AG20443 (cell line): ENCODE measurements at places on chromosomes 12 and 14.

GRCh38 chr14:88202286-88202685, 120.8 kb downstream of the KCNK10 start:
- no peak for DNase-seq

DNA sequence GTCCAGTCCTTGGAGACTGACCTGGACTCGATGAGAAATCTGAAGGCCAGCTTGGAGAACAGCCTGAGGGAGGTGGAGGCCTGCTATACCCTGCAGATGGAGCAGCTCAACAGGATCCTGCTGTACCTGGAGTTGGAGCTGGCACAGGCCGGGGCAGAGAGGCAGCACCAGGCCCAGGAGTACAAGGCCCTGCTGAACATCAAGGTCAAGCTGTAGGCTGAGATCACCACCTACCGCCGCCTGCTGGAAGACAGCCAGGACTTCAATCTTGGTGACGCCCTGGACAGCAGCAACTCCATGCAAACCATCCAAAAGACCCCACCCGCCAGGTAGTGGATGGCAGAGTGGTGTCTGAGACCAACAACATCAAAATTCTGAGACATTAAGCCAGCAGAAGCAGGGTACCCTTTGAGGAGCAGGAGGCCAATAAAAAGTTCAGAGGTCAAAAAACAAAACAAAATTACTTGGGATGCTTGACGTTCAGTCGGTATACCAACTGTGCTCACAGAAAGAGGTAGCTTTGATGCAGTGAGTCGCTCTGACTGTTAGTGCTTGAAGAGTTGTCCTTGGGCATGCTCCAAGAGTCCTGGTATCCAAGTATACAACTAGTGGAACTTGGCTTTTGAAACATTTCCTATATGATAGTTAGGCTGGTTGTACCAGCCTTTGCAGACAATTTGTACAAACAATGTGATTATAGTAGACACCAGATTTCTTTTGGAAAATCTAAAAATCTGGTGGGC, 4.8 kb downstream of the MED6 start:
- DNase-seq: no peak

DNA sequence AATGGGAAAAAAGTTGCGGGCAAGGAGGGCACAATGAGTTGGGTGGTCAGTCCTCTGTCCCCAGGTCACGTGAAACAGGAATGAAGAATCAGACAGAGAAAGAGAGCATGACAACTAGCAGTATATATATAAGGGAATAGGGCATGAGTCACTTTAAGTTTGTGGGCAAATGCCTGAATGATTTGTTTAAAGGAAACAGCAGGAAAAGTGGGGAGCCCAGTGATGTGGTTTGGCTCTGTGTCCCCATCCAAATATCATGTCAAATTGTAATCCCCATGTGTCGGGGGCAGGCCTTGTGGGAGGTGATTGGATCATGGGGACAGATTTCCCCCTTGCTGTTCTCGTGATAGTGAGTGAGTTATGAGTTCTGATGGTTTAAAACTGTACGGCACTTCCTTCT, 195.3 kb upstream of the IGF1 start:
- no peak for DNase-seq

GRCh38 chr12:104458694-104459367, 2.1 kb downstream of the CHST11 start:
- DNase-seq: peak; percentile 40

- no peak for DNase-seq
Measured at GRCh38 chr14:50607761-50608160, 47.8 kb downstream of the ATL1 start.

DNA sequence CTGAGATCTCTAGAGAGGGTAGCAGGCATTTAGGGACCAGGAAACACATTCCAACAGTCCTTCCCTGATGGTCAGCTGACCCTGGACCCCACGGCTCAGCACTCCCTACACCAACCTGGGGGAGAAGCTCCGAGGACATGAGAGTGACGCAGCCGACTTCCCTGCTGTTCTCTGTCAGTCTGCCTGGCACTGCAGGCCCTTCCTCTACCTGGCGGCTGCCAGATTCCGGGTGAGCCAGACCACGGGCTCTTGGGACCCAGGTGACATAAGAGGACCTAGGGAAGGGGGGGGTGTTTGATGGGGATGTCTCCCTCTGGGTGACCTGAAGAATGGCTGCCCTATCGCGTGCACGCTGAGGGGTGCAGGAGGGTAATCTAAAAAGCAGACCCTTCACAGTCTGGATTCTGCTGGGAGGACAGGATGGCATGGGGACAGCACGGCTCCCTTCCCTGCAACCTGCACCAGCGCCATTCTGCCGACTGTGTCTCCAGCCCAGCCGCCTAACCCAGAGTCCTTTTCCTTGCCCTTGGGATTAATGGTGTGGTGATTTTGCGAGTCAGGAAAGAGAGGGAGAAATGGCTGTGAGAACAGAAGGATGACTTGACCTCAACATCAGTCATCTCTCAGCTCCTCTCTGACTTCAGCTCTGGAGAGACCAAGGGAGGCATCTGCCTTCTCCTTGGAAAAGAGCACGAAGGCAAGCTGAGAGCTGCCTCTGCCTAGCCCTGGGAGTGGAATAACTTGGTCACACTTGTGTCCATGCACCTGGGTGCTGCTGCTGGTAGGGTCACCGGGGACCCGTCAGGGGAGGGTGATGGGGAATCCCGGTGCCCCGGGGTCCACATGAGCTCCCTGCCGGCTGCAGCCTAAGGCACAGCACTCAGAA, 158.5 kb downstream of the CALM1 start:
- DNase-seq: no peak

DNA sequence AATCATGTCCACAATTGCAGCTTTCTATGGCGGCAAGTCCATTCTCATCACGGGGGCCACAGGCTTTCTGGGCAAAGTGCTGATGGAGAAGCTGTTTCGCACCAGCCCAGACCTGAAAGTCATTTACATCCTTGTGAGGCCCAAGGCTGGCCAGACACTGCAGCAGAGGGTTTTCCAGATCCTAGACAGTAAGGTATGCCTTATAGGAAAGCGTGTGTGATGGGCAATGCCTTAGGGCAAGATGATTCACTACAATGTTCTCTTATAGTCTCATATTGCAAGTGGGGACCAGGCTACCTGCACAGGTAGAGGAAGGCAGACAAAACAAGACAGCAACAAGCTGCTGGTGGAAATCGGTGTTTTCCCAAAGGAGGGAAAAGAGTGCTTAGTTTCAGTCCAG, 110.5 kb downstream of the ERGIC2 start:
- no peak for DNase-seq
